Stimulated activated CD8-positive, alpha-beta memory T cell treated with anti-CD3 and anti-CD28 coated beads, Interleukin-15, amount 100 ng/mL, for 24 hours (primary cell): ENCODE measurements at places on chromosomes 3 and 15.
A peak's percentile ranks its signal among the peaks of the same experiment; 100 is the strongest.

DNA sequence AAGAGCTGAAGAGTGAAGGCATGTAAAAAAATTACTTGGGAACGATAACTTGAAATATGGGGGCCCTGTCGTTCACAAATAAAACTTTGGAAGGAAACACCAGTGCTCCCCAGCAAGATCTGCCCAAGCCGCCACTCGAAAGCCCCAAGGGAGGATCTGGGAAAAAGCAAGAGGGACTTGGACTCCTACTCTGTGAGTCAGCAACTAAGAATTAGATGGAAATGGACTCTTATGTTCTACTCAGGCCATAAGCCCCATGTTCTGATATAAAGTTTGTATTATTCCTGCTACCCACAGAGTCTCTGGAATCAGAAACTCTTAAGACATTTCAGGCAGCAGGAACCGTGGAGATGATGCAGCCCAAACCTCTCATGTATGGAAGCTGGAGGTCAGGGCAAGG lies 75.7 kb downstream of the ITGB5 start:
- DNase-seq = no peak

DNA sequence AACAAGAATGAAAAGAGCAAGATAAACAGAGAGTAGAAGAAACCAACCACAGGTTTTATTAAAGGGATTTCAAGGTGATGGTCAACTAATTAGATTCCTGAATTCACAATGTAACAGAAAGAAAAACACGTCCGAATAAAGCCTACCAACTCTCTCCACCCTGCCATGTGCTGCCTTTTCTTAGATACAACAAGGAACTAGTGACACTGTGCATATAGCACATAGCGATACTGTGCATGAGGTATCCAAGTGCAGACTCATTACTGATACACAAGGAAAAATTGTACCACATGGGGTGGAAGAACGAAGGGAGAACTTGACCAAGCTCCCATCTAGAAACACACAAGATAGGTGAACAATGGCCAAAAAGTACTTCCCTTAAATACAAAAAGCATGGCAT lies 154.6 kb downstream of the MAGI1 start:
- no peak for DNase-seq

- DNase-seq = no peak
Measured at GRCh38 chr3:125200731-125201139, 11.8 kb downstream of the SLC12A8 start.

DNA sequence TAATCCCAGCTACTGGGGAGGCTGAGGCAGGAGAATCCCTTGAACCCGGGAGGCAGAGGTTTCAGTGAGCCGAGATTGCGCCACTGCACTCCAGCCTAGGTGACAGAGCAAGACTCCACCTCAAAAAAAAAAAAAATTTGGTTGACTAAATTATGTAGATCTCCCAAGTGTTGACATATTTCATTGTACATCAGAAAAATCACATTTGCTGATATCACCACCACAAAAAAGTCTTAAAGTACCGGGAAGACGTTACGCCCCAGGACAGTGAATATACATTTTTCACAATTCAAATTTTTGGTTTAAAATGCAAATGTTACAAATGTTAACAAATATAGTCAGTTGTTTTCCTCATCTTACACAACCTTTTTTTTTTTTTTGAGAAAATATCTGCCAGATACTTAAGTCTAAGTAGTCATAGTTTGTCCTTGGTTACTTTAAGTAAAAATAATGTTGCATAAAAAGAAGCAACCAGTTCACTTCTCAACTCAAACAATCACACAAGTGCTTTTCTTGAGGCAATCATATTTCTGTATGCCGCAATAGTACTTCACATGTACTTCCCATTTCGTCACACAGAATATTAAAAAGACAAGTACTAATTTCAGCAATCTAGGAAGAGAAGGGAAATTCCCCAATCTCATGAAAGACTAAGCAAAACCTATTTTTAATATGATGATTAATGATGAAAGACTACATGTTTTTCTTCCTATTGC lies 41.0 kb upstream of the TCF12 start:
- no peak for DNase-seq

- DNase-seq = no peak
Measured at GRCh38 chr3:86989611-86990010, 1.3 kb downstream of the VGLL3 start.

GRCh38 chr3:173529062-173529711 lies 131.6 kb downstream of the NLGN1 start:
- no peak for DNase-seq

GRCh38 chr15:41487802-41488201 lies 5.9 kb upstream of the ITPKA start:
- DNase-seq = no peak

DNA sequence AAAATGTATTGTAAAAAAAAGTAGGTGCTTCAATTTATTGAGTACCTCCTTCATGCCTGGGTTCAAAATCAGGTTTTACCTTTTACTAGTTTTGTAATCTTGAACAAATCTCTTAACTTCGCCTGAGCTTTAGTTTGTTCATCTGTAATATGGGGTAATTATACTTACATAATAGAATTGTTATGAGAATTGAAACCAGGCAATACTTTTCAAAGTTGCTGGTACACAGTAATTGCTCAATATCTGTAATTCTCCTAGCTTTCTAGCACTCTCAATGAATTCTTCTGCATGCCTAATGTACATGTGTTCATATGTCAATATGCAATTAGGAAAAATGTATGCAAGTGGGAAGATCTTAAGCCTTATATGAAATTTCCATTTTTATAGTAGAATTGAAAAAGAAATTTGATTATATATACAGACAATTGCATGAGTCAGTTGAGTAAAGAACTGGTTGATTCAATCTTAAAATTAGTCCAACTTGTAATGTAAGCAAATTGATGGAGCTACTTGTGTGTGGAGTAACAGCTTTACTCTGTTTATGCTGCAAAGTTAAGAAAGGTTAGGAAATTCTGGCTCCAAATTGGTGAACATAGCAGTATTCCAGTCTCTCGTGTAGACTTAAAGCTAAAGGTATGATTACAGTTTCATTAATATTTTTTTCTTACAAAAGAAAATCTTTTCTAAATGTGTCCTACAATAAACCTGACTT lies 4.1 kb downstream of the TNFSF10 start:
- no peak for DNase-seq

GRCh38 chr3:45442679-45443253 lies 54.4 kb downstream of the LARS2 start:
- DNase-seq = no peak

GRCh38 chr15:32643907-32644445 lies 2.5 kb downstream of the SCG5 start:
- DNase-seq = no peak

- no peak for DNase-seq
Measured at GRCh38 chr3:126481808-126482502, 6.3 kb upstream of the ZXDC start.

DNA sequence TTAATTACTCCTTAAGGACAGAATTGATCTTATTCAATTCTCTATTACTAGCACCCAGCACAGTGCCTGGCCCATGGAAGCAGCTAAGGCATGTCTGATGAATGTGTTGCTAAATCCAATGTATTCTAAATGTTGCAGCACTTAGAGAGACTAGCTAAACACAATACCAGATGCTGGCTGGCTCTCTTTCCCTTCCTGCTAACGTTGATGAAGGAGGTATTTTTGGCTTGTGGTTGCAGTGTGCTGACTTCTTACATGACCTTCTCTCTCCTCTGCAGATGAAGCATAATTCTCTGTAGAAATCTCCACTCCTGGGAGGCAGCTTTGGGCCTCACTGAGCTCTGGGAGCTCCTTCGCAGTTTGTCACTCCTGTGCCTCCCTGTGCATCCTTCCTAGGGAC lies 183.6 kb downstream of the PEX5L start:
- no peak for DNase-seq

GRCh38 chr15:90945091-90945490 lies 9.6 kb upstream of the RCCD1 start:
- DNase-seq = no peak

DNA sequence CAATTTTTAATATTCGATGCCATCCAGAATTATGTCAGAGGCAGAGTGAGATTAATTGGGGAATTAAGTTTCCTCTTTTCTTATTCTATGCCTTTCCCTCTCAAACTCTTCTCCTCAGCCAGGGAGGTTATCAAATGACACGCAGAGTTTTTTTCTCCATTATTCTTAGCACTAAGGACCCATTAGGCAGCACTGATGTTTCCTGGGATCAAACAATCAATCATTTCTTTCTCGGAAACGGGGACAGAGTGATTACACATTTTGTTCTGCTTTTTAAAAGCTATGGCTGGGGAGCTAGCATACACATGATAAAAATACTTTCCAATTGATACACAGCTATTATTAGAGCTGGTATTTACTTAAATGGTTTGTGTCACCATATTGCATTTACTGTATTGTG lies 35.3 kb upstream of the PSMD6 start:
- no peak for DNase-seq

DNA sequence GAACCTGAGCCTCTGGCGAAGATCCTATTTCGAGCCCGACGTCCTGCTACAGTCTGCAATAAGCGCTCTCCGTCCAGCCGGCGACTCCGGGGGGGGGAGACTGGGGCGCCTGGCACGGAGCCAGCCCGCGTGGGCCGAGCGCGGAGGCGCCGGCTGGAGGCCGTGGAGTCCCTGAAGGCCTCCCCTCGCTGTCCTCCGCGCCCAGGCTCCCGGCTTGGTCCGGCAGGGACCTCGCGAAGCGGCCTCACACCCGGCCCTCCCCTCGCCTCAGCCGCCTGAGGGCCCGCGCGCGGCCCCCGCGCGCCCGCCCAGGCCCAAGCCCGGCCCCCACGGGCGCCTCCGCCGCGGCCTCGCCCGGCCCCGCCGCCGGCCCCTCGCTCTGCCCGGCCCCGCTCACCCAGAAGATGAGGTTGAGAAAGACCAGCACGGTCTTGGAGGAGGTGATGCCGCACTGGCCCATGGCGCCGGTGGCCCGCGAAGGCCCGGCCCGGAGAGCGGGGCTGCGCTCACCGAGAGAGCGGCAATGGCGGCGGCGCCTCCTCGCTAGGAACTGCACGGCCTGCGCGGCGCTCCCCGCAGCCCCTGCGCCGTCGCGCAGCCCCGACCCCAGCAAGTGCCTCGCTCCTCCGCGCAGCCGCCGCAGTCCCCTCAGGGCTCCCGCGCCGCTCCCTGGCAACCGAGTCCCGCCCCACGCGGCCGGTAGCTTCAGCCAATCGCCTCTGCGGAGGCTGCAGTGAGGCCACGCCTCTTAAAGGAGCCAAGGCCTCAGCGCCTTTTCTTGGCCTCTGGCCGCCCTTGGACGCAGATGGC lies at the start of gene TSPAN3:
Gene TSPAN3 (minus strand): TSS at position 615 of the 810 bp plus-strand sequence. CDS start 155 bp downstream, at position 460.
- DNase-seq = peak; percentile 87

DNA sequence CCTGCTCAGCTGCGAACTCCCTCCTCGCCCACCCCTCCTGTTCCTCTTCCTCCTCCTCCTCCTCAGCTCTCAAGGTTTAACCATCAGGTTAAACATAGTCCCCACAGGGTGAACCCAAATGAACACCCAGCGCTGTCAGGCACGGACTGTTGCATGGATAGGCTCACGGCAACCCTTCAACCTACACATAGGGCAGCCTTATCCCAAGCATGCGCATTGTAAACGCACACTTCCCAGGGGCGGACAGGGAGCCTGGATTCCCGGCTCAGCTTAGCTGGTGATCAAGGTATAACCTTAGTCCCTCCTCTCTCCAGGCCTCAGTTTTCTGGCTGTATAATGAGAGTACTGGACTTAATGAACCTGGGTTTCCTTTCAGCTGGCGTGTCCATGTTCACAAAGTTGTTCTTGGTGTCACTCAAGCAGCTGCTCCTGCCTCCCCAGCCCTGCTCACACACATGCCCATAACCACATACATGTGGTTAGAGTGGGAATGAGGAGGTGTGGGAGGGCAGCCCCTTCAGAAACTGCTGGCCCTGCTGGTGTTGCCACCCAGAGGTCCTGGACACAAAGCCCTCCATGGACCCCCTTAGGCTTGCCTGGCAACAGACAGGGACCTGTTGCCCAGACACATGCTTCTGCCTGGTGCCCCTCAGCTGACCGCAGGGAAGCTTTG lies 20.9 kb upstream of the VPS33B start:
- no peak for DNase-seq

DNA sequence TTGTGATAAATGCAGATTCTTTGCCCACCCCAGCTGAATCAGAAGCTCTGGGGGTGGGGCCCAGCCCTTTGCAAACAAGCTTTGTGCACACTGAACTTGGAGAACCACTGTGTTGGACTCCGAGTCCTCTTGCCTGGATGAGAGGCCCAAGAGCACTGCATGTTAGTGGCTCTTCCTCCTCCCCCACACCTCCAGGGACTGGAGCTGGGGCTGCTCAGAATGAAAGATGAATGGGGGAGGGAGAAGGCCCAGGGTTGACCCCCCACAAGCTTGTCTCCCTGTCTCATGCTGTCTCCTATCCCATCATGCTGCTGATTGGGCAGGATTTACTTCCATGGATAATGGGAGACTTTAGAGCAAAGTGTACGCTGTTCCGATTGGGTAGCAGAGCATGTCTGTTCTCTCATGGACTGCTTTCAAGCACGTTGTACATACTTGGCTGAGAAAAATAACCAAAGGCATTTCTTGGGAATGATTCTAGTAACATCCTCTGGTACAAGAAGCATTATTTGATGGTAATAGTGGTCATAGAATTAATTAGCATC lies 99.6 kb downstream of the PGPEP1L start:
- no peak for DNase-seq

DNA sequence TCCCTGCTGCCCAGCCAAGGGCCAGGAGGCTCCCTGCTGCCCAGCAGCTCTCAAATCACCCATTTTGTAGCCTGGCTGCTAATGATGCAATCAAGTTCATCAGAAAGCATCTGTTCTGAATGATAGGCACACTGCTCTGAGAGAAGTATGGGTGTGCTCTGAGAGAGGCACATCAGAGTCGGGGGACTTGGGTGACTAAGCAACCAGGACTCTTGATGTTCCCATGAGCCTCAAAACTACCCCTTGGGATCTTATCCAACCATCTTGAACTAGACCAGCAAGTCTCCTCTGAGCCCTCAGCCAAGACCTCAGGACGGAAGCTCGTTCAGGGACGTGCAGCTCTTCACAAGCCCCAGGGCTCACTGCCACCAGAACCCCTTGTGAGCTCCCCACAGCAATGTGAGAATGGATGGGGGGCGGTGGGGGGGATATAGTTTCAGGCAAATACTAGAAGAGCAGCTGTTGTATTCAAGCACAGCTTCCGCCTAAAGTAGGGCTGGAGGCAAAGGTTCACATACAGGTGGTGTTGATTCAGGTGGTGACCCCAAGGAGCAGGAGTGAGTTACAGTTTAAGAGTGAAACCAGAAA lies 52.2 kb upstream of the HES1 start:
- DNase-seq = no peak

DNA sequence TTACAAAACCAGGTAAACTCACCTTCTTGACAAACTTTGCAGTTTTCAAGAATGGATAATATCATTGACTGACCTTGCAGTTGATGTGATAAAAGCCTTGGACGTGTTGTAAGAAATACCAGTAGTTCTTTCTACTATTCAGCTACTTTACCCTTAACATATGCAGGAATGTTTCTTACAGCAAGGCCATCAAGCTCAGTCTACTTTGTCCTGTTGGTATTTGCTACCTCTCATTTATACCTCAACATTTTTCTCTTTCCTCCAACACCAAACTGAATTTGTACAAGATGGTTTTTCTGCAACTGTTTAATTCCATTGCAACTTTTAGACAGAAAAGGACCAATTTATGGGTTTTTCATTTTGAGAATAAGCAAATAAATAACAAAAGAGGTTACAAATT lies 147.4 kb upstream of the BCHE start:
- no peak for DNase-seq
